ENCODE measurements at places on chromosomes 6 and 20.

GRCh38 chr6:129105035-129105434 is 222.1 kb downstream of the LAMA2 start:
- no peak for DNase-seq

- DNase-seq = no peak
These were observed 1.1 kb upstream of the MBOAT1 start for GRCh38 chr6:20213271-20213798.

- no peak for DNase-seq
These were observed 20.7 kb downstream of the DYNLRB1 start for GRCh38 chr20:34536798-34537394.

DNA sequence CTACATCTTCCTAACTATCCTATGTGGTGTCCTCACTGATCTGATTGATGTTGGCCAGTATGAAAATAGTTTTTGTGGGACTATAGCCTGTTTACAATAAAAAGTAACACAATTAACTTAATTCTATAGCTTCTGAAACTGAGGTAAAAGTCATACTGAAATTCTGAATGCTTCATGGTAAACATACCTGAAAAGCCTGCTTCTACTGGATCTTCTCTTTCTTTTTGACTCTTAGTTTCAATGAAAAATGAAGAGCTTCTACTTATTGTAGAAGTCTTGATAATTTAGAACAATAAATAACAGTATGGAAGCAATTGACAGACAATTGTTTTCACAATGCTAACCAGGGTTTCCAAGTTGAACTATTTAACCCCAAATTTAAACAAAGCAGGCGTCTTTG is 383.9 kb upstream of the MMS22L start:
- DNase-seq = no peak

DNA sequence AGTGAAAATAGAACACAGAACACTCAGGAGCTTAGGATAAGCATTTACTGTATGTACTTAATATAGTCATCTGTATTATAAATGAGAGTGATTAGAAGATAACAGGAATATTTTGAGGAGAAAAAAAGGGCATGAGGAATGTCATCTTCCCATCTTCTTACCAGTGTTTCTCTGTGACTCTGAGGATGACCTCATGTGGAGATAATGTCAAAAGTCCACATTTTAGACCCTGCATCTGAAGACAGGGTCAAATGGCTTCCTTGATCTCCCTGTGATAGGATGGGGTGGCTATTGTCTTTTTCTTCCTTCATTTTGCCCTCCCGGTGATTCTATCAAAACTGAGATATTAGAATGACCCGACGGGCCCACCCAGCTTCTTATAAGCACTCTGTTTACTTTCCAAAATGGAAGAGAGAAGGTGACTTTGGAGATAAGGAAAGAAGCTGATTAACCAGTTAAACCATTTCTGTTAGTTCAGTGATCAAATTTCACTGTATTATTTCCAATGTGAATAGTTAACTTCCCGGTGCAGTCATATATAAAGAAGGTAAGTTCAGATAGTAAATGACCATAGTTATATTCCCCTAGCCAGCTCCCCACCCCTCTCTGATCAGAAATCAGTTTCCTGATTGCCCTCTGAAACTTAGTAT is 115.7 kb upstream of the SALL4 start:
- DNase-seq = no peak

DNA sequence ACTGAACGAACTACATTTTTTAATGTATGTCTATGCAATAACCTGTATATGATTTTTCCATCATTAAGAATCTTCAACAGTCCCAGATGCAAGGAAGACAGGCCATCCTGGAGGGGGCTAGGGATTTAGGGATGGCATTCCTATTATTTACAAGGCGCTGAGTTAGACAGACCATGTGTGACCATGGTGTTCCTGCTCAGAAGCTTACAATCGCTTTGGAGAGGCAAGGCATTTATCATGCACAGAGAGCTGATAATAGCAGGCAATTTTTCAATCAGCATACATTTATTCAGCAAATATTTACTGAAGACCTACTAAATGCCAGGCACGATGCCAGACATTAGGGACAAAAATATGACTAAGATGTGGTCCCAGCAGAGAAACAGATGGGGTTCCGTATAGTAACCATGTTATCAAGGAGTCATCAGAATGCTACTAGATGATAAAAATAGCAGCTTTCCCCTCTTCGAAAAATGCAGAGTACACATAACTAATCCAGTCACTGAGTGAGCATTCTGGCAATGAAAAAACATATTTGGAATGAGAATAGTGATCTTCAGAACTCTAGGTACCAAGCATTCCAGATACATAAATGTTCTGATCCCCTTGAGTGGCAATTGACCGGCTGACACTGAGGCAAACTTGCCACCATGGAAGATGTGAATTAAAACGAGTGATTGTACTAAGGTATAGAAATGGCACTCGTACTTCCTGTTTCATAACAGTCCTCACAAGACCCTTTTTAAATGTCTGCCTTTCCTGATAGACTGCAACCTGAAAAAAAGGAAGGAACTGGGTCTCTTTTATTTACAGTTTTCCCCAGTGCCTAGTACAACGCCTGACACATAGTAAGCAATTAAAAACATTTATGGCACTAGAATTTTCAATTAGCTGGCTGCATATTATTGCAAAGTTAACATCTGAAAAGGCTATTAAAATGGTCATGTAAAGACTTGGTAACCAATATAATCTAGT is 135.7 kb downstream of the ATXN1 start:
- DNase-seq = no peak

DNA sequence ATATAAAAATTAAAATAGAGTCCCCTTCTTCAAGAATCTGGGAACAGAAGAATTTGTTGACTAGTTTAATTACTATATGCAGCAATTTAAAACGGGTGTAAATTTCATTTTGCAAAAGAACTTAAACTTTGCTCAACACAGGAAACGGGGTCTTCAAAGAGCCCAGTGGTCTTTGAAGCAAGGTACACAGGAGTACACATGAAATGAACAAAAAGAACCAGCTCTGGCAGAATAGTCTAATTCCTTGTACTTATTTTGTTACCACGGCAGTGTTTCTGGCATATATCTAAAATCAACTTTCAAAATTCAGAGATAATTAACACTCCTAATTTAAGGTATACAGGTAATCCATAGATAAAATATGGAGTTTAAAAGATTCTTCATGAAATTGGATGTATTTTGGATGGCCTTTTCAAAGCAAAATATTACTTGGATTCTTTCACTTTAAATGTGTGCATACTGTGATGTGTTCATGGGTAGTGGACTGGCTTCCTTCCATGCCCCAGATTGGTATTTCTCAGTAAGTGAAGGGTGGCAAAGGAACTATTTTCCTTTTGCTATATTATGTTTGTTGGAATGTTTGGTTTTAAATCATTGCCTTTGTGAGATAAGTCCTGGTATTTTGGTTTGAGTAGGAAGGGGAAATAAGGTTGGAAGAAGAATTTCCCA is 96.8 kb upstream of the THEMIS start:
- no peak for DNase-seq
